ENCODE measurements at places on chromosomes 13 and 19. TPM values are rescaled to one million over a fixed set of nuclear protein-coding genes. Genes with fewer than 3 reads are reported as not detected.

- no peak for DNase-seq
Measured at GRCh38 chr13:101291206-101291605, 125.1 kb downstream of the NALCN start.

- no peak for DNase-seq
Measured at GRCh38 chr13:39563470-39563735, 39.6 kb downstream of the LHFPL6 start.

The EEF1AKMT1 gene
- 15.1 TPM for total RNA-seq

The ZNF230 gene
- 3.3 TPM for total RNA-seq
